ENCODE measurements at places on chromosomes 1 and 21. TPM values are rescaled to one million over a fixed set of nuclear protein-coding genes. Genes with fewer than 3 reads are reported as not detected.

The HCRTR1 gene
- not detected for total RNA-seq

The UBE2U gene
- not detected for total RNA-seq

The YY1AP1 gene
- total RNA-seq = 31.0 TPM

The CYP2J2 gene
- not detected for total RNA-seq

The DHRS3 gene
- 31.7 TPM for total RNA-seq

The C1orf21 gene
- total RNA-seq = 13.8 TPM

The KRTAP13-4 gene
- not detected for total RNA-seq

The FCER1A gene
- not detected for total RNA-seq

The CYP4X1 gene
- 0.12 TPM for total RNA-seq

The STPG1 gene
- 2.3 TPM for total RNA-seq

The TEKT2 gene
- 0.38 TPM for total RNA-seq

The LAX1 gene
- total RNA-seq = not detected

The SIK1 gene
- total RNA-seq = 0.12 TPM

The AVPR1B gene
- total RNA-seq = not detected

The GPR153 gene
- total RNA-seq = 2.3 TPM
